ENCODE measurements at places on chromosomes 5 and 9.
A peak's percentile ranks its signal among the peaks of the same experiment; 100 is the strongest.

DNA sequence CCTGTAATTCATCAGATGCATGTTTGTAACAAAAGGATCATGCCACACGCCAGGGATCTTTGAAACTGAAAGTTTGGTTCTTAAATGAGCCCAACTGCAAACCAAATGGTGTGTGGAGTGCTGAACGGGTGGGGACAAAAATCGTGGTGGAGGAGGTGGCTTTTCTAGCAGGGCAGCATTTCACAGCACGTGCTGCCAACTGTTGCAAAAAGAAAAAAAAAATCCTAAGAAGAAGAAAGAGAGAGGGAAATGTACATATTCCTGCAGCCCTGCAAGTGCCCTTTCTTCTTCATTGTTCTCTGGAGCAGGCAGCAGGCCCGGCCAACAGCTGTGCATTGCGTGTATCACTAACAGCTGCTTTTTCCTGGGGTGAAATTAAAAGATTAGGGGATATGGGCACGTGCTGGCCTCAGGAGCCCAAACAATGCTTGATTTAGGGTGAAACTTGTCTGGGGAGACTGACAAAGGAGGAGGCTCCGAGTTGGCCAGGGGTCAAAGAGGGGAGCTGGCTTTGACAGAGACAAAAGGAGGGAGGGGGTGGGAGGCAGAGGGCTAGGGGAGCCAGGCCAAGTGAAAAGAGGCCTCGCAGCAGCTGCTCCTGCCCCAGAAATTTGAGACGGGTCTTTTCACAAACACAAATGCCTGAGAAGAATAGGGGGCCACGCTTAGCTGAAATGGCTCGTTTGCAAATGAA lies 73.0 kb downstream of the GADD45G start:
- no peak for DNase-seq

GRCh38 chr9:1173211-1173610 lies 123.1 kb downstream of the DMRT2 start:
- DNase-seq, result no peak

- DNase-seq, result no peak
These were observed 324.9 kb upstream of the IRX4 start for GRCh38 chr5:2207416-2208238.

DNA sequence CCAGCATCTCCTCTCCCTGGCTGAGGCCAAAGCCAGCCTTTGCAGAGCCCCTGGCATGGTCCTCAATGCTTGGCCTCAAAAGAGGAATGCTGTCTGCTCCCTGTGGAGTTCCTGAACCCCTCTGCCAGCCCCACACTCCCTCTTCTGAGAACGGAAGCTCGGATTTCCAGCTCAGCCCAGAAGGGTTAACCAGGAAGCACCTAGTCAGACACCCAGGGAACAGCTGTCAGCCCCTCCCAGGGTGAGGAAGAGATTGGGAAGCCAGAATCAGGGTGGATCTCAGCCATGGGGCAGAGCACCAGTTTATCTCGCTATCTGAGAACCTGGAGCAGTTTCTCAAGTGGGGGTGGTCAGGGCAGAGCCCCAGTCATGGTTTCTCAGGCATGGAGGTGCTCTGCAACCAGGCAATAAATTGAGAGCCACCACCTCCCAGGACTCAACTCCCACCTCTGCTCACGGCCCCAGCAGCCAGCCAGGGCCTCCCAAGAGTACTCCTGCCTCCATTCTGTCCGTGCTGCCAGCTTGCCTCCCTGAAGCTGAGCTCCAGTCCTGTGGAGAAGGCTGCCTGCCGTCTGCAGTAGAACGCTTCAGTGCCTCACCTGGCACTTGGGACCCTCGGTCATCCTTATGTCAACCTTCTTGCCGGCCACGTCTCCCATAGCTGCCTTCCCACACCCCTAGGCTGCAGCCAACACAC lies 7.6 kb downstream of the FOXE1 start:
- DNase-seq, result no peak

GRCh38 chr5:171676286-171676944 lies 109.2 kb upstream of the SMIM23 start:
- no peak for DNase-seq

DNA sequence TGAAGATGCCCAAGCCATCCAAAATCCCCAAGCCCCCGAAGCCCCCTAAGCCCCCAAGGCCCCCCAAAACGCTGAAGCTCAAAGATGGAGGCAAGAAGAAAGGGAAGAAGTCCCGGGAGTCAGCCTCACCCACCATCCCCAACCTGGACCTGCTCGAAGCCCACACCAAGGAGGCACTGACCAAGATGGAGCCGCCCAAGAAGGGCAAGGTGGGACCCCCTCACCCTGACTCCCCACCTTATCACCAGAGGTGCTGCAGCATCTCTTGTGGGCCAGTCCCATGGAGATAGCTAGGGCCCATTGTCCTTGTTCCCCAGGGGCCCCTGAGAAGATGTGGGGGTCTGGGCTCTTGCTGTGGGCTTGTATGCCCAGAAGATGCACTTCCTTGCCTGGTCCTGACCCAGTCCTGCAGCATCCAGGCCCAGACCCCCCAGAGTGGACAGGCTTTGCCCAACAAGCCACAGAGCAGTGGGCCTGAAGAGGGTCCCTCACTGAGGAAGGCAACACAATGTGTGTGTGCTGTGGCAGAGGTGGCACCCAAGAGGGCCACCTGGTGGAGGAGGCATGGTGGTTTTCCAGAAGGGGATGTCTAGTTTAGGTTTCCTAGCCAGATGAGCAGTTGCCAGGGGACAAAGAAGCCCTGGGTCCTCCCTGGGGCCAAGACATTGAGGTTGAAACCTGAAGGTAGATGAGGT lies 84.1 kb downstream of the PHF2 start:
- DNase-seq, result no peak

DNA sequence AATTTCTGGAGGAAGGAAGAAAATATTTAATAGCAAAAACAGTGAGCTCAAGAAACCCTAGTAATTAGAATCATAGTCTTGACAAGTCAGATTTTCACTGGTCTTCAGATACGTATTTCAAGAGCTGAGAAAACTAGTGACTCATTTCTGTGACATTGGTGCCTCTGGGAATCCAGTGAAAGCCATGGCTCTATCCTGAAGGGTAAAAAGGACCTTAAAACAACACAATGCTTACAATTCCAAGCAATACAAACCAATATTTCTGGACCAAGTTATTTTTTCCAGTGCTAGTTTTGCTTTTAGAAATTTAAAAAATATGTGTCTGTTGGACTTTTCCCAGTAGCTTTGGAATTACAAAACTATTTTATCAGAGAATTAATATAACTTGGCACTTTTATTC lies 140.3 kb downstream of the LPAR1 start:
- no peak for DNase-seq

- DNase-seq, result no peak
These were observed 132.6 kb downstream of the MRPL36 start for GRCh38 chr5:1666812-1667588.

DNA sequence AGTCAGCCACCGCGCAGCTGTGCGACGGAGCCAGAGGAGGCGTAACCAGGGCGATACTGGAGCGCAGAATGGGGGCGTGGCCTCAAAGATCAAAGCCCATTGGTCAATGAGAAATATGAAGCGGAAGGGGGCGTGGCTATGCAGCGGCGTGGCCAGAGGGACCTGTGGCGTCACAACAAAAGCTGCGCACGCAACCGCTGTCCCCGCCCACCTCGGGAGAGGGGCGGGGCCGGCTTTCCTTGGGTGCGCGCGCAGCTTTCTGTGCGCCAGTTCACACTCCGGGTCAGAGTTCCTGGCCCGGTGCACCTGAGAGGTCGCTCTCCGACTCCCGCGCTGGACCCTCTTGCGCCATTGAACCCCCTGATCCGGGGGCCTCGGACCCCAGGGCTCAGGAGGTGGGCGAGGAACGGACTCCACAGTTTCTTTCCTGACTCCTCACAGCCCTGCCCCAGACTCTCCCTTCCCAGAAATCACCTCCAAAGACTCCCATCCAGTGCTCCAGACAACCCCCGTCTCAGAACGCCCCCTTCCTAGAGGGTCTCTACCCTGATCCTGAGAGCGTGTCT lies at the start of gene SWI5:
Gene SWI5 (plus strand): TSS at position 269 of the 566 bp plus-strand sequence.
- DNase-seq, result peak; percentile 99

GRCh38 chr9:13508681-13509080 lies 229.2 kb upstream of the MPDZ start:
- DNase-seq, result no peak

GRCh38 chr9:105854783-105855724 lies 160.7 kb downstream of the TMEM38B start:
- DNase-seq, result no peak

All from activated CD4-positive, CD25-positive, alpha-beta regulatory T cell treated with anti-CD3 and anti-CD28 coated beads, Interleukin-2, amount 50 U/mL, for 16 hours (primary cell).